ENCODE measurements at places on chromosomes 16 and 17.

GRCh38 chr17:9363440-9364350 lies 211.9 kb downstream of the STX8 start:
- no peak for DNase-seq

- DNase-seq, result no peak
Measured at GRCh38 chr16:66489385-66489784, 60.5 kb downstream of the TK2 start.

GRCh38 chr16:77062878-77063675 lies 127.9 kb upstream of the MON1B start:
- no peak for DNase-seq

GRCh38 chr17:6641247-6641863 lies 495 bp downstream of the TXNDC17 start:
- DNase-seq, result no peak

- DNase-seq, result no peak
Measured at GRCh38 chr16:57349212-57350031, 9.2 kb upstream of the CCL22 start.

DNA sequence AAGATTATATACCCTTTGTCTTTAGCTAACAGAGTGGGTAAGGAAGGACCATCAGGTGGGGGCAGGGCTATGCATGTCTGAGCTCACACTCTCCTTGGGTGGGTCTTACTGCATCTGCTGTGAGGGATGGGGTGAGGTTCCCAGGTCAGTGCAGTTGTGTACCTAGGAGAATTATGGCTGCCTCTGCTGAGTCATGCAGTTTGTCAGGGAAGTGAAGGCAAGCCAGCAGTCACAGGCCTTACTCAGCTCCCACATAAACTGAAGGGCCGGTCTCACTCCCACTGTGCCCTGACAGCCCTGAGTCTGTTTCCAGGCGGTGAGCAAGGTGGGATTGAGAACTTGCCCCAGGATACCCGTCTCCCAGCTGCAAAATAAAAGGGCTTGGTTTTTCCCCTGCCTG lies 328.6 kb downstream of the MAP2K6 start:
- DNase-seq, result no peak

DNA sequence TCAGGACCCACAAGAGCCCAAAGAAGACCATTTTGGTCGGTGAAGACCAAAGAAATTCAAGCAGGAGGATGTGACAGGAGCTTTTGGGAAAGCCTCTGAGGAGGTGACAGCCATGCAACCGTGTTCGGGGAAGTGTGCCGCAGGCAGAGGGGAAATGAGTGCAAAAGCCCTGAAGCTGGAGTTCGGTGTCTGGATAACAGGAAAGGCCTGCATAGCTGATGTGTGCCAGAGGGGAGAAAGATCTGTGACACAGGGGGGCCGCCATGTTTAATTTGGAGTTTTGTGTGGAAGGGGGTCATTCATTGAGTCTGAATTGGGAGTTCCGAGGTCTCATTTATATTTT lies 870 bp upstream of the ZC3H7A start:
- DNase-seq, result no peak

- DNase-seq, result peak; percentile 88
Measured at GRCh38 chr17:21511363-21512195, 135.4 kb downstream of the KCNJ12 start.

GRCh38 chr17:2545393-2545792 lies 33.7 kb upstream of the METTL16 start:
- no peak for DNase-seq

DNA sequence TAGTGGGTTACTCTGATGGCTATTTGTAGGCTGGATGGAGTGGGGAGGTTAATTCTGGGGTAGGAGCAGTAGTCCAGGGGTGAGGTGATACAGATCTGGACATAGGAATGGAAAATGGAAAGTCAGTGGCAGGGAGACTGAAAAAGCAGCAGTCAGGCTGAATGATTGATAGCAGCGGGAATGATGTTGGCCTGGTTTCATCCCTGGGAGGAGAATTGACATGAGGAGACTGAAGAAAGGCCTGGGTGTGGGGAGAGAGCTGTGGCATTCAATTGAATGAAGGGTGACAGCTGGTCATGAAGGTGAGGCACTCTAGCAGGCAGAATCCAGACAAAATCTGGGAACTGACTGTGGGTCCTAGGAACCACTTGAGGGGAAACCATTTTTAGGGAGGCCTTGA lies 34.7 kb upstream of the CLEC18A start:
- DNase-seq, result no peak

- DNase-seq, result no peak
Measured at GRCh38 chr17:39063681-39064069, 87.8 kb downstream of the PLXDC1 start.

DNA sequence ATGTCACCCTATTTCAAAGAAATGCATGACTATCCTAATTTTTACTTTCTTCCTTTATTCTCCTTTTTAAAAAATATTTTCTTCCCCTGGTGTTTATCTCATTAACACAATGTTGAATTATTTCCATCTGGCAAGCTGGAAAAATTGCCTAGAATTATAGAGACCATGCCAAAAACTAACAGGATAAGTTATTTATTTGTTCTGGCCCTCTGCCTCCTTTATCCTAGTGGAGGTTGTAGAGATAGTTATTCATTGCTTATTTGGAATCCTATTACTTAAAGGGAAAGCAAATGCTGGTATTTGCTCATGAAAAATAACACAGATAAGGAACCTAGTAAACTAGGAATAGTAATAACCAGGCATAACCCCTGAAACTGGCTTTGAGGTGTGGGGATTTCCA lies 684.9 kb upstream of the KIF2B start:
- no peak for DNase-seq

DNA sequence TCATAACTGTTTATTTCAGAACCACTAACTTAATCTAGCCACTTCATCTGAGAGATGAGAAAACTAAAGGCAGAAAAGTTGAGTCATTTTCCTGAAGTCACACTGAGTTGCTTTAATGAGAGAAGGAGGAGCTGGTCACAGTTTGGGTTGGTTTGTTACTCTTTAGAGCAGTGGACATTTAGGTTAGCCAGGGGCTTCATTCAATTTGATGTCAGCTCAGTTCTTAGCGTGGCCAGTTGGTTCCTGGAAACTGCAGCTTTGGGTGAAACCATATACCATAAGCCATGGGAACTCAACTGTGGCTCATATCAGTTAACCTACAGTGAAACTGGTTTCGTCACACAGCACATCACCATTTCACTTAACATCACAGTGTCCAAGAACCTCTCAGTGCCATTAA lies 59.2 kb upstream of the ADORA2B start:
- DNase-seq, result no peak

DNA sequence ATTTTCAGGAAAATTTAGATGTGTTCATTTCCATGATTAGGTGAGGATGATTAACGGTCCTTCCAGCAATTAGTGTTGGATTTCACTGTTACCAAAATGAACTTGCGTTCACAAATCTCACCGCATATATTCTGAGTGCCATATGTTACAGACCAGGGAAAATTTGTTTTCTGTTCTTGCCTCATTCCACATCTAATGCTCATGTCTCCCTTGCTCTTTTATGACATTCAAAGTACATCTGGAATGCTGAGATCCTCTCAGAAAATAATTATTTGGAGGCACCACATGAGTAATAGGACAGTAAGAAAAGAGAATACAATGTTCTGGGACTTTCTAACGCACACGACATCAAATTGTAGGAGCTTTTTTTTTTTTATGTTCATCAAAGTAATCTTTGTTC lies 406.5 kb downstream of the SHISA9 start:
- DNase-seq, result no peak

- DNase-seq, result no peak
Measured at GRCh38 chr17:29567554-29568330, 759 bp upstream of the TP53I13 start.

DNA sequence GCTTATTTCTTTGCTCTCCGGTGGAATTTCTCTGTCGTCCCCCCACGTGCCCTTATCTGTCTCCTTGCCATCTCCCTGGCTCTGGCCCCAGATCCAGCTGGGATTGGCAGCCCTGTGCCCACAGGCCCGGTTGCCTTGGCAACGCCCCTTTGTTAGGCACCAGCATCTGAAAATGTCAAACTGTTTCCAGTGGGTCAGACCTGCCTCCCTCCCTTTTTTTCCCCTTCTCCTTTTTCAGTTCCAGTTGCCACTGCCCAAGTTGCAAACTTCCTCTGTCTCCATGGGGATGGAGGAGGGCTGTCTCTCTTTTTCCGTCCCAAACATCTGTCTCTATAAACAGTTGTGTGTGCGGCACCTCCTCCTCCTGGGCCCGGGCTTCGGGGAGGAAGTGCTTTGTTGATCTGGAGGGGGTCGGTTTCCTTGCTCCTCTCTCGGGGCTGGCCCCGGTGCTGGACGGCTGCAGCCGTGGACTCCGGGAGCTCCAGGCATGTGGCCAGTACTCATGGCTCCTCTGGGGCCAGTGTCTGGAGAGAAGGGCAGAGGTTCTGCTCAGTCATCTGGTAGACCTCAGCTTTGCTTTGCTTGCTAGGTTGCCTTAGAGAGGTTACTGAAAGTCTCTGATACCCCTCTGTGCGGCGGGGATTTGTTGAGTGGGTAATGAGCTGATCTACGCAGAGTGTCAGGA lies 35.3 kb downstream of the SOCS3 start:
- peak; percentile 93 for DNase-seq

DNA sequence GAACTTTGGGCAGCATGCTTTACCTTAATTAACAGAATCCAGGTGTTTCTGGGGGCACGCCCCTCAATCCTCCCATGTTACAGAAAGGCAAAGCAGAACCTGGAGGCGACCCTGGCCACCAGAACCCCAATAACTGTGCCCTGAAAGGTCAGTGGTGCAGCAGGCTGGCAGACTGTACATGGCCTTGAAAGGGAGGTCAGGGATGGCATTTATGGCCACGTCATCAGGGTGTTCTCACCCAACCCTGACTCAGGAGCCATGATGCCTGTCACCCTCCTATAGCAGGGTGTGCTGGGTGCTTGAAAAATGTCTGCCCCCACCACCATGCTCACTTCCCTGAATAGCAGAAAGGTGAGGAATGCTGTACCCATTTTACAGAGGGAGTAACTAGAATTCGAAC lies 177.7 kb downstream of the TMEM132E start:
- DNase-seq, result no peak

DNA sequence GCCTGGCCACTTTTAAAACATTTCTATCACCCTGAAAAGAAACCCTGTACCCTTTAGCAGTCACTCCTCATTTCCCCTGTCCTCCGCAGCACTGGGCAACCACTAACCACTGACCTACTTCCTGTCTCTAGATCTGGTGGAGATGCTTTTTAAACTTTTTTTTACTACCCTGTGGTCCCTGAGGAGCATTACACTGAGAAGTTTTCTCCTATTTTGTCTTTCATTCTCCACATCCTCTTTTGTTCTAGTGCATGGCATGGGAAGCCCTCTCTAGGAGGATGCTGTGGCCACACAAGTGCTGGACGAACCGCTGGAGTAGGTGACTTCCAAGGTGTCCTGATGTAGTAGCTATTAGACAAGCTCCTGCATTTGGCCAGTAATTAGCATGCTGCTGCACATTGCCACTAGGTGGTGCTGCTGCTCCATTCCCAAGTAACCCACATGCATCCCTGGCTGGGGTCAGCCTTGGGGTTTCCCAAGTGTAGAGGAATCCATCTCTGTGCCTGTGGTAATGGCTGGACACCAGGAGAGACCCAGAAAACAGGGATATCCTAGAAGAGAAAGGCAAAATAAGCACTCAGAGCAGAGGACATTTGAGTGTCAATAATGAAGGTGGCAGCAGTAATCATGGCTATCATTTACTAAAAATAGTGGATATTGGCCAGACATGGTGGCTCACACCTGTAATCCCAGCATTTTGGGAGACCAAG lies 143.8 kb upstream of the CRHR1 start:
- DNase-seq, result peak; percentile 76

GRCh38 chr17:45940826-45941225 lies 46.5 kb downstream of the MAPT start:
- DNase-seq, result no peak

- DNase-seq, result no peak
Measured at GRCh38 chr16:48161906-48162305, 6.1 kb upstream of the ABCC12 start.

Measured in left kidney (tissue), 8 donors.